ENCODE measurements at places on chromosomes 13 and 19. TPM values are rescaled to one million over a fixed set of nuclear protein-coding genes. Genes with fewer than 3 reads are reported as not detected.

Gene ZNF296
- under 0.01 TPM for total RNA-seq

Gene CHAF1A
- total RNA-seq = 20.4 TPM

Gene FOXA3
- under 0.01 TPM for total RNA-seq

Gene CGB8
- not detected for total RNA-seq

Gene CEACAM3
- not detected for total RNA-seq

All from epithelial cell of umbilical artery (primary cell).